ENCODE measurements at places on chromosomes 13 and 19.

- DNase-seq = no peak
Measured at GRCh38 chr13:108283110-108283509, 13.6 kb downstream of the TNFSF13B start.

DNA sequence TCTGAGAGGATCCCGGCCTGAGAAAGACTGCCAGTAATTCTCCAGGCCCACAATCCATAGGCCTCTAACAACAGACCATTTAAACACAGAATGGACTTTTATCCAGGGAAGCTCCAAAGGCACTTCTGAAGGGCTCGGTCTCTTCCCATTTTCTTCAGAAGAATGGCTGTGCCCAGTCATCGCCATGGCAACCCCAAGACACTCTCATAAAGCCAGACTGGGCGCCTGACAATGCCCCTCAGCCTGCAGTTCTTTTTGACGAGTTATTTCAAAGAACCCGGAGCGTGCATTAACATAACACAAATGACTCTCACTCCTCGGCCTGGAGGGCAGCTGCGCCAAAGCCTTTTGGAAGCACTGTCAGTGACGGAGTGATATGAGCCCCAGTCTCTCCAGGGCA, 61.0 kb downstream of the RASA3 start:
- DNase-seq = no peak

GRCh38 chr13:75691183-75691582, 55.1 kb downstream of the LMO7 start:
- DNase-seq = no peak

DNA sequence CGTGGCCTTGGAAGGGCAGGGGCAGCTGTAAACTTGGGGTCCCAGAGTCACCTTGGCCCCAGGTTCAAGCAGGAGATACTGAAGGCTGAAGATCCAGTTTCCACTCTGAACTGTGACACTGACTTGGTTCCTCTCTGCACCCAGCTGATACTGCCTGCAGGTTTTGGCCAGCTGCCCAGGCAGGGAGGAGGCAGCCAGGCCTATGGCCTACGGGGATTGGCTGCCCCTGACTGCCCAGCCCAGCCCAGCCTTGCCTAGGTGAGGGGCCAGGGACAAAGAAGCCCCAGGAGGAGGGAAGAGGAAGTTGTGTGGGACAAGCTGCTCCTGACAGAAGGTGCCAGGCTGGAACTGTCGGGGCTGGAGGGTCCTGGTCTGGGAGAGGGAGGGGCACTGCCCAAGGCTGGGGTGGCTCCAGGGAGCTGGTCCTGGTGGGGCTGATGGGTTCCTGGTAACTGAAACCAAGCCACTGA, 51.7 kb upstream of the CYP4F8 start:
- DNase-seq = no peak

GRCh38 chr19:18232540-18233223, 6.4 kb upstream of the PDE4C start:
- DNase-seq = no peak

DNA sequence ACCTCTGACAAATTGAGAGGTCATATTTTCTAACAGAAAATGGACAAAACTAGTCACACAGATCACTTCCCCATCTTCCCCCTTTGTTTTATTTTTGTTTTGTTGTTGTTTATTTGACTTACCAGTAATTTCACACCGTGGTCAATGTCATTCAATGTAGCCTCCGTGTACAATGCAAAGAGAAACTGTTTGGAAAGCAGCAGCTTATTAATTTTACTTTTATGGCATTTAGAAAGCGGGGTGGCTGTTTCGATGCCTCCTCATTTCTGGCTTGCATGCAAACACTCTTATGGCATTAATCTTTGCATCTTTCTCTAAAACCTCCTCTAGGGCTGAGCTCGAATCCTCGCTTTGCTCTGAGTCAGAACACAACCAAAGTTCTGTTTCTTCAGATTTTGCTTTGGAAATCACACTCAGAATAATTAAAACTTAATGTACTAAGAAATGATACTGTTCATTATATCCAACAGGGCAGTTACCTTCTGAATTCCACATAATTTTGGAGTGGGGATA, 77.0 kb downstream of the ZNF536 start:
- no peak for DNase-seq

Data from T-cell (primary cell).